ENCODE measurements at places on chromosomes 3 and 15.

GRCh38 chr15:77370580-77370979 is 49.3 kb downstream of the PEAK1 start:
- no peak for DNase-seq

GRCh38 chr15:50189633-50190032 is 7.6 kb downstream of the SLC27A2 start:
- no peak for DNase-seq

DNA sequence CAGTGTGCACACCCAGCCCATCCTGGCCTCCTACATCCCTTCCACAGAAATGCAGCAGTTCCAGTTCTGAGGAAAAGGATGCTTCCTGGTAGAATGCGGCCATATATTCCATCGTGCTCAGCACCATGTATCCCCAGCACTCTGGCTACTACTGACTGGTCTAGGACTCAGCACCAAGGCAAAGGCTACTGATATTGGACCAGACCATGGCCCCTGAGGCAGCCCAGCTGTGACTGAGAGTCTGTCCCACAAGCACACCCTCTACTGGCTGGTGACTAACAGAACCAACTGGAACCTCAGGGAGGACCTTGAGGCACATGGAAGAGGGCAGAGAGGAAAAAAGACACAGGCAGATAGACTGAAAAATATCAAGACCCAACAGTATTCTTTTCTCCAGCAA is 30.0 kb downstream of the TARS3 start:
- no peak for DNase-seq

GRCh38 chr15:28110481-28110881 is 11.4 kb upstream of the OCA2 start:
- no peak for DNase-seq

DNA sequence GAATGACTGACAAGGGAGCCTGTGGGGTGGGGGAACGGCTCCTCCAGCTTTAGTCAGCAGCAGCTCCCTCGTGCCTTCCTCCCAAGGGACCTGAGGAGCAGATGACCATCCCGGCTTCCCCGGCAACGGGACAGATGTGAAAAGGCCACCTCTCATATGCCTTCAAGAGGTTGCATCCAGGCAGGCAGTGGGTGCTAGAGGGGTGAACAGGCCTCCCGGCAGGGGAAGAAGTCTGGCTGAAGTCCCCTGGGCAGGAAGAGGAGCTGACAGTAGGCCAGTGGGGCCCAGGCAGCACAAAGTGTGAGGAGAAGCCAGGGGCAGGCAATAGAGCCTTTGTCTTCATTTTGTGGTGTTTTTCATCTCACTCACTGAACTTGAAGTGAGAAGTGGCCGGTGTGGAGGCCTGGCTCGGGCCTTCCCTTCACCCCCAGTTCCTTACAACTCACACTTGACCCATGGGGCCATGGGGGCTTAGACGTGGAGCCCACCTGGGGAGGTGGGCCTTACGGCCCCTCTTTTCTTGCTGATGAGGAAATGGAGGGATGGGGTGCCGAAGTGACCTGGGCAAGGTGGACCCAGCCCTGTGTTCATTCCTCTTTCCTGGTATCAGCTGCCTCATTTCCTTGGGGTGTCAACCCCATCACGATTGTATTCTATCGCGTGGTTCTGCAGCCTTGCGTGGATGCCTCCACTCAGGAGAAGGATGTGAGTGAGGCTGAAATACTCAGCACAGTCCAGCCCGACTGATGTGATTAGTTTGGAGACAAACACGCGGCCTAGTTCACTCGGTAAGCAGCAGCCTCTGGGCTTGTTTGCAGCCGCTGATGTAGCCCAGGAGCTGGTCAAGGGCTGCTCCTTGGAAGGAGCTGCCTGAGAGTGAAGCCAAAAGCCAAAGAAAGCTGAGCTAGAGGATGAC is 115.5 kb upstream of the ALDH1A3 start:
- no peak for DNase-seq

DNA sequence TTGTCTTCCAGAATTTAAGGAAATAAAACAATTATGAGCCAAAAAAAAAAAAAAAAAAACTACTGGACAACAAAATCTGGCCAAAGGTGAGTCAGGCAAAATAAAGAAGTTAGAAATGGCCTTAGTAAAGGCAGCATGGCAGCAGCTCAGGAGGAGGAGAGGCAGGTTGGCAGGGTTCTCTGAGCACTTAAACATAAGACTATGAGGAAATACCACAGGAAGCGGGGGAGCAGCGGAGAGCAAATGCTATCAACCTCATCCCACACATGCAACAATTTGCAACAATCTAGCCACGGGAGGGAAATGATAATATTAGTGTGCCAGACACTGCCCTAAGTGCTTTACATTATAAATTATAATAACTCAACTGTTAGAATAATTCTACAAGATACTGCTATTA is 247.3 kb upstream of the NSMCE3 start:
- no peak for DNase-seq

- DNase-seq = no peak
Measured at GRCh38 chr3:196194542-196194915, 16.7 kb downstream of the ZDHHC19 start.

DNA sequence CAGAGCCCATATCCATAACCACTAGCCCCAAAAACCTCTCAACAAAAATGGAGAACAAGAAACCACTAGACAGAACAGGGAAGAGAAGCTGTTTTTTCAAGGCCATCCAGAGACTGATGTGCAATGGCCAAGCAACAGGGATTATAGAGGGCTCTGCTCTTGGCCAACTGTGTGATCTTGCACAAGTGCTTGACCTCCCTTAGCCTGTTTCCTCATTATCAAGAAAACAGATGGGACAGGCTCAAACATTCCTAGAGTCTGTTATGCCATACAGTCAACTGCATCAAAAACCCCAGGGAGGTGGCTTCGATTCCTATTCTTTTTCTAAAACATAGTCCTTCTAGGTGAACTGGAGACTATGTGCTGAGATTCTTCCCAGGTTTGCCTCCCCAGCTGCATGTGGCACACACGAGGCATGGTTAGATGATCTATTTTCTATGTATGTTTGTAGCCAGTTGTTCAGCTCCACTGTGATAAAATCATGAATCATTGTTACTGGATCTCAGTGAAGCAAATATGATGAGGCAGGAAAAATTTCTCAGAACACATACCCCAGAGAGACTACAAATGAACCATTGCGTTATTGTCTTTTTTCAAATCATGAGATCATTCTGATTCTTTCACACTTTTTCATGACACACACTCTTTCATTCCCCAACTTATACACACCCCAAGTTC is 132.9 kb upstream of the TGFBR2 start:
- no peak for DNase-seq

DNA sequence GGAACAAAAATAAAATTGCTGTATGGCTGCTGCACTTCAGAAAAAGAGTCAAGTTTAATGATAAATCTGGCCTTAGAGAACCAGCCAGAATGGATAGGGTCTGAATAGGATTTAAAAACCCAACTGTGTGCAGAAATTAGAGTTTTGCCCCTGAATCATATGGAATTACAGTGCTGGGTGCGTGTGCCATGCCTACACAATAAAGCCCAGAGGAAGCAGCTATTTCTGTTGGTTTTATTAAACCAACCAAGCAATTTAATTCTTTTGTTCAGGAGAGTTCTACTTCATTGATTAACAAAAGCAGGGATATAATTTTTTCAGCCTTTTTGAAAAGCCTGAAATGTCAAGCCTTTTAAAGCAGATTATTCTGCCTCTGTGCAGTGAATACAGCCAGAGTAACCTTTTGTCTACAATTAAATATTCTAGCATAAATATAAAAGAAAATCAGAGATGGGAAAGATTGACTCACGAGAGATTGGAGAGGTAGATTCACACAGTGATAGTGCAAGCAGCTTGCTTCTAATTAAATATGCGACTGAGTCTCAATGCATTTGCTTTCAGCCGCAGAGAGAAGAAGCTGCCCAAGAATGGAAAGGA is 66.7 kb upstream of the DNAJC19 start:
- DNase-seq = no peak

DNA sequence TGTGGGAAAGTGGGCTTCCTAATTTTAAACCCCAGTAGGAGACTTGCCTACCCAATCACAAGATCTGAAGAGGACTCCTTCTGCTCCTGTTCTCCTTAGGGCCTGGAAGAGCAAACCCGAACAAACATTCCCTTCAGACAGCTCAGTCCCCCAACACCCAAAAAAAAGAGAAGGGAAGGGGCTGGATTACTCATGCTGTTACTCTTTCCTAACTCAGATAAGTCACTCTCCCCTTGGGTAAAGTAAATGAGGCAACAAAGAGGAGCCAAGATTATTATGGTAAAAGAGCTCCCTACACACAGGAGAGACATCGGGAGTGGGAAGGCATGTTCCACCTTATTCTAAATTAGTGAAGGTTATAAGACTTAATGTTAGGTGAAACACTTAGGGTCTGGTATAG is 18.1 kb upstream of the LEKR1 start:
- no peak for DNase-seq

- no peak for DNase-seq
Measured at GRCh38 chr3:178129109-178129508, 407.1 kb upstream of the KCNMB2 start.

DNA sequence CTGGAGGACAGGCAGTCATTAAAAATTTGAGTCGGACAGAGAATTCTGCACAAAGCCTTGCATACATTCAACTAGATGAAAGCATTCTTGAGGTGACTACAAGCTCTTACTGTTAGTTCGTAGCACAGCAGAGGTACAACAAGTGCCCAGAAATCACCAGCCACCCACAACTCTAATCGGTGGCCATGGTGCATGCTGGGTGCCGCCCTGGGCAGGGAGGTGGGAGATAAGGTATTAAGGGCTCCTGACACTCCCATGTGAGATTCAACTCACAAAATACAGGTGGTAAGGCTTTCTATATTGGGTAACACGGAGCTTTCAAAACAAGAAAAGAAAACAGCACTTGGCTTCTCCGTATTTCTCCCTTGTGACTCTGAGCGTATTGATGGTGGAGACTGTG is 66.0 kb downstream of the MEIS2 start:
- DNase-seq = no peak

DNA sequence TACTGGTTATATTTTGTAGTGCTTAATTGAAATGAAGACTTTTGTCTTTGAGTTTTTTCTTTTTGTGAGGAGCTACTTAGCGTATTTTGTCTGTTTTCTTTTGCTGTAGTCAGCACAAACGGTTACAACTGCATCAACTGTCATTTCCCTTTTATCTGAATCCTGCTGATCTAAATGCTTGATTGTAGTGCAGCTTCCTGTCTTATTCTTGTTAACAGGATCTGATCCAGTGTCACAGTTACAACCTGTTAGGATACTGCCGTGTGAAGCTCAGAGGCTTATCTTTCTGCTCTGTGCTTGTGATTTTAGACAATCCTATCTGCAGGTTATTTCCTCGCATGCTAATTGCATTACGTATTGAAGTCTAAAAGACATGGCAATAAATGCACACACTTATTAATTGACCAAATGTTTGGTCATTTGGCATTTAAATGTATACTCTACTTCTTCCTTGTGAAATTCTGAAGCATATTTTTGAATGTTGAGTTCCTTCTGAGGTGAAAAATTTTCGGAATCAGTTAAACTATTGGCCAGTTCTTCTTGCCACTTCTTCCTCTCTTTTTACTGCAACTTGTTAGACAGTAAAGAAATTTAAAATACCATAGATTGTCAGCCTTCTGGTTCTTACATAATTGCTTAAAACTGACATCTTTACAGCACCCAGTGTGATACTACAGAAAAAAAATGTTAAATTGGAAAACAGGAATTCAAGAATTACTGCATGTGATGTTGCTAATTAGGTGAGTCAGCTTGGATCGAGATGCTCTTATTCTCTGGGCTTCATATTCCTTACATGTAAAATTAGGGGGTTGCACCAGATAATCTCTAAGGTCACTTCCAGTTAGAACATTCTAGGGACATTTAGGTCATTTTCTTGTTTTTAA is 168.2 kb downstream of the MBNL1 start:
- no peak for DNase-seq

DNA sequence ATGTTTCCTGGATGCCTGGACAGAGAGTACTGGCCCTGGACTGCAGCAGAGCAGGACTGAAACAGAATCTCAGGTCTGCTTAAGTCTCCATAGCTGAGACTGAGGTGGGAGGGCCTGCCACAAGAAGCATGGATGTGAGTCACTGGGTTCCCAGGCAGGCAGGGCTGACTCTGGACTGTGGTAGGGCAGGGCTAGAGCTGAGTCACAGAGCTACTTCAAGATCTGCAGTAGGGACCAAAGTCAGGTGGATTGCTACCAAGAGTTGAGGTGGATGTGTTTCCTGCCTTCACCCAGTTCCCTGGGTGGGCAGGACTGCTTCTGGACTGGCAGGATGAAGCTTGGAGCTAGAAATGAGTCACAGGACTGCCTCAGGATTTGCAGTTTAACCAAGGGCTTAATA is 282.9 kb downstream of the AGBL1 start:
- DNase-seq = no peak
